CD4-positive, alpha-beta T cell treated with Interleukin-4 for 4 hours (primary cell): ENCODE measurements at places on chromosomes 5 and 9.

GRCh38 chr9:131545003-131545785, at the start of gene PRRT1B:
TSS of gene PRRT1B (plus strand) at chr9:131545523. CDS start at chr9:131545616, 93 bp downstream.
- no peak for DNase-seq

- no peak for DNase-seq
Observed at GRCh38 chr9:81132318-81132717, 557.0 kb downstream of the TLE1 start.

DNA sequence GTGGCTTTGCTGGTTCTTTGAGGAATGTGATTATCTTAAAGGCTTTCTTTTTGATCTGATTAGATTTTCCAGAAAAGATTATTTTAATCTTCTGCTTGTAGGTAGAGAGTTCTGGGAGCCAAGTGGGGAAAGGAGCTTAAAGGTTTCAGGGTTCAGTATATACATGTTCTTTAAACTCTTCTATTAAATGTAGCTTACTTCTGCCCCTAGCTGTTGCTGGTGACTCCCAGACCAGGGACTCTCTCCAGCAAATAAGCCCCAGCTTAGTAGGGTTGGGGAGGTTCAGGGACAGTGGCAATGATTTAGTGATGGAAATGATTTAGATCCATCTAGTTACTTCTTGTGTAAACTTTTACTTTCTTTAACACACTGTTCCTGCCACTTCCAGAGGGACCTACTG, 72.2 kb downstream of the SLC12A2 start:
- DNase-seq: no peak

DNA sequence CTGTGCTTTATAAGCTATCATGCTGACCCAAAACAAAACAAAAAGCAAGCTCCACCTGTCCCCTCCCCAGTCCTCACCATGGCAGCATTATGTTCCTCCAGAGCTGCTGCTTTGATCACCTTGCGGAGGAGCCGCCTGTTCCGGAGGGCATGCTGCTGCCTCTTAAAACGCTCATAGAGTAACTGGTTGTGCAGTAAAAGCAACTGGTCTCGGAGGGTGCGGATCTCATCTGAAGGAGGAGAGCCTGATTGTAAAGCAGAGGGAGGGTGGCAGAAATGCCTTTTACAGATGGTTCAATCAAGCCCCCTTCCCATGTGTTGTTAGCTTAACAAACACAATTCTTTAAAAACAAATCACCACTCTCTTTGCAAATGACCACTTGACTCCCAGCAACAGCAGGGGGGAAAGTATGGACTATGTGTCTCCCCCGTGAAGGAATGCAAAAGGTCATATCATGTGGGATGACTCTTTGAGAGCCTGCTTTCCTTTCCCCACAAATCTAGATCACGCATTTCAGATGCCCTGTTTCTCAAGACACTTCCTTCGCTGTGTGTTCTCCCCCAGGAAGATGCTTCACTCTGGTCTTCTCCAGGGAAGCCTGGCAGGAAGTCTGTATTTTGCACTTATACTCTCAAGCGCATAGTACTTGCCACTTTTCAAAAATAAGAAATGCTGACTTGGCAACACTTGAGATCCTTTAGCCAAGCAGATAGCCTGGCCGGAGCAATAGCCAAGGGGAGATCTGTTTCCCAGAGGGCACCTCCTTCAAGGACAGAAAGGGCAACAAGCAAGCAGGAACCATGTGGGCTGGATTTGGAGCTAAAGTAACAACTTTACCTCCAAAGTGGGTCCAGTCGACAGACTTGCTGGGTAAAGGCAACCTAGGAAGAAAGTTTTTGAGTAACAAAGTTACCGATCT, 25.1 kb downstream of the SPACA9 start:
- no peak for DNase-seq

DNA sequence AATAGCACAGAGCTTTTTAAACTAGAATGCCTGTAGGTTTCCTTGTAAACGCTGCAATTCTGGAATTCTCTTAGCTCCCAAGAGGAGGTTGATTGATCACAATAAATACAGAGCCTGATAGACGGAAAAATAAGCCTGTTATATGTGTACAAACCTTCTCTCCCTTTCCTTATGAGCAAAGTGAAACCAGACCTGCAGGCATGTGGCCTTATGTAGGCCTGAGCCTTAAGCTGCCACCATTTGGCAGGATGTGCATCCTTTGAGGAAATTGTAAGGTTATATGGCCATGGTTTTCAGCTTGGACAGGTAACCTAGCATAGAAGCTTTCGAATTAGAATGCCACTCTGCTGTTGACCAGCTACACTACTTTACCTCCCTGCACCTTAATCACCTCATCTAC, 49.1 kb downstream of the PRKACG start:
- DNase-seq: no peak

- no peak for DNase-seq
Observed at GRCh38 chr5:30239331-30240022, 954.0 kb upstream of the CDH6 start.

DNA sequence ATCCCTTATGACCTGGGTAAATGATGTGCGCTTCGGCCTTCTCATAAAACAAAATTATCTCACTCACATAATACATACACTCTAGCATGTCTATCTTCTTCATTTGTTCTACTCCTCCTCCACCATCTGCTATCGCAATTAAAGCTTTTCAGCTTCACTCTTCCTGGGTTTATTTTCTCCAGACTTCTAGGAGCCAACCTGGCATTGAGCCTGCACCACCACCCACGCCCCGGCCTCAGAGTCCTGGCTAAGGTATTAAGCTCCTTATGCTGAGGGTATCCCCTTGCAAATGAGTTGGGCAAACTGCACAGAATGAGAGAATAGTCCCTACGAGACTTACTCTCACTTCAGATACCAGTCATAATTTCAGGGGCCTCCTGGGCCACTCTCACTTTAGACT, 236.1 kb upstream of the CDH12 start:
- DNase-seq: no peak

DNA sequence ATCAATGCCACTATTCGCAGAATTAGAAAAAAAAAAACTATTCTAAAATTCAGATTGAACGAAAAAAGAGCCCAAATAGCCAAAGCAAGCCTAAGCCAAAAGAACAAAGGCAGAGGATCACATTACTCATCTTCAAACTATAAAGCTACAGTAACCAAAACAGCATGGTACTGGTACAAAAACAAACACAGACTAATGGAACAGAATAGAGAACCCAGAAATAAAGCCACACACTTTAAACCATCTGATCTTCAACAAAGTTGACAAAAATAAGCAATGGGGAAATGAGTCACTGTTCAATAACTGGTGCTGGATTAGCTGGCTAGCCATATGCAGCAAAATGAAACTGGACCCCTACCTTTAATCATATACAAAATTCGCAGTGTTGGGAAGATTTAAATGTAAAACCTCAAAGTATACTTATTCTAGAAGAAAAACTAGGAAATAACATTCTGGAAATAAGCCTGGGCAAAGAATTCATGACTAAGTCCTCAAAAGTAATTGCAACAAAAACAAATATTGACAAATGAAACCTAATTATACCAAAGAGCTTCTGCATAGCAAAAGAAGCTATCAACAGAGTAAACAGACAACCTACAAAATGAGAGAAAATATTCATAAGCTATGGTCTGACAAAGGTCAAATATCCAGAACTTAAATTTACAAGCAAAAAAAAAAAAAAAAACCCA, 153.7 kb downstream of the NDUFS4 start:
- DNase-seq: no peak

GRCh38 chr5:61999371-61999770, 306.6 kb upstream of the KIF2A start:
- no peak for DNase-seq

DNA sequence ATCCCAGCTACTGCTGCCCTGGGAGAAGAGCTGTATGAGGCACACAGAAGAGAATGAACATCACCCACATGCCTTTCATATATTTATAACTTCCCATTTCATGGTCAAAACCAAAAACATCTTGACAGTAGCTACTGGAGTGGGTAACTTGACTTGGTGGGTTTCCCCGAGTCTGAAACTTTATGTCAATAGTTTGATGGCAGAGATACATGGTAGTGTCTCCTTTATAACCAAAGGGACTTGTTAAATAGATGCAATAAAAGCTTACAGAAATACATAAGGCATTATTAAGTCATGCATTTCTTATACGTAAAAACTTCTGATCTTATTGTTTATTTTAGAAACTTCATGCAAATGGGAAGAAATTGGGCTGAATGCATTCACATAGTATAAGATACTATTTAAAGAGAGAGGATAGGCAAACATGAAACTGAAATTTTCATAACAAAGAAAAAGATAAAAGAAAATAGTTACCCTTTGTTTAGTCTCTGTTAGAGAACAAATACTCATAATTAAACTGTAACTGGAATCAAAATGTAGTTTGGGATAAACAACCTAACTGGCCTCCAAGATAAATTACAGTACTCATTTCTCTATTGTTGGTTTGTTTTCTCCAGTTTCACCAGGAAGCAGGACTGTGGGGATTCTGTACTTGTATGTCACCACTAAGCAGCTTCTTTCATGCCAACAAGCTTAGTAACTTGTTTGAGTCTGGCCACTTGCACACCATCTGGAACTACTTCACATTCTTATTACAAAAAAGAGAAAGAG, 459.3 kb upstream of the MEF2C start:
- no peak for DNase-seq
